Femur (tissue), 1 donor: ENCODE measurements at places on chromosomes 16 and 17.

GRCh38 chr17:60134396-60135150, 15.2 kb upstream of the CA4 start:
- DNase-seq, result peak; percentile 1

DNA sequence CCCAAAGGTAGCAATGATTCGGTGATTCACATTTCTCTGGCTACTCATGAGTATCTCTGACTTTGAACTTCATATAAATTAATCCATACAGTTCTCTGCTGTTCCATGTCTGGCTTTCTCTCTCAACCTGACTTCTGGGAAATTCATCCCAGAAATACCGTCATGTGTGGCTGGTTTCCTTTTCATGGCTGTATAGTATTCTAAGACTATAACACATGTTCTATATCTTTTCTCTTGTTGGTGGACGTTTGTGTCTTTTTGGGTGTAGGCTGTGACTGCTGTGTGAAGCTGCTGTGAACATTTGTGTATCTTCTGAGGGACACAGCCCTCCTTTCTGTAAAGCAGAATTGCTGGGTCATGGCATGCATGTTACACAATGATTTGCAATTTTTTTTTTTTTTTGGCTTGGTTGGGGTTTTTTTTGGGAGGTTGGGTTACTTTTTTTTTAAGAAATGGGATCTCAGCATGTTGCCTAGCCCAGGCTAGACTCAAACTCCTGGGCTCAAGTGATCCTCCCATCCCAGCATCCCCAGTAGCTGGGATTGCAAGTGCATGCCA, 6.3 kb downstream of the TTYH2 start:
- DNase-seq, result no peak

DNA sequence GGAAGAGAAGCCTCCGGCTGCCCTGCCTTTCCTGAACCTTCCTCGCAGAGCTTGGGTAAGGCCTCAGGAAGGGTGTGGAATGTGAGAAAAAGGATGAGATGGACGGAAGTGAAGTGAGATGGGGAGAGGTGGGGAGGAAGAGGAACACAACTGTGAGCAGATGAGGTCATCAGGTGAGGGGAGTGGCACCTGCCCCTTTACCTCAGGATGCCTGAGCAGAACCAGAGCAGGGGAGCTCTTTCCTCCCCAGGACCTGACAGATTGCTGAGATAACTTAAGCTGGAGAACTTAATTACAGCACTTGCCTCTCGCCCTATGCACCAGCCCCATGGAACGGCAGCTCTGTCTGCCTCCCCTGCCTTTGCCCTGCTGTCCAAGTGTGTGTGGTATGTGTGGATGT, 29.8 kb downstream of the TMEM132E start:
- DNase-seq, result no peak

GRCh38 chr16:61763991-61764390, 272.2 kb downstream of the CDH8 start:
- no peak for DNase-seq

GRCh38 chr16:50901062-50901461, 159.2 kb downstream of the CYLD start:
- DNase-seq, result no peak

- DNase-seq, result no peak
These were observed 159 bp downstream of the USP36 start for GRCh38 chr17:78840530-78840779.

DNA sequence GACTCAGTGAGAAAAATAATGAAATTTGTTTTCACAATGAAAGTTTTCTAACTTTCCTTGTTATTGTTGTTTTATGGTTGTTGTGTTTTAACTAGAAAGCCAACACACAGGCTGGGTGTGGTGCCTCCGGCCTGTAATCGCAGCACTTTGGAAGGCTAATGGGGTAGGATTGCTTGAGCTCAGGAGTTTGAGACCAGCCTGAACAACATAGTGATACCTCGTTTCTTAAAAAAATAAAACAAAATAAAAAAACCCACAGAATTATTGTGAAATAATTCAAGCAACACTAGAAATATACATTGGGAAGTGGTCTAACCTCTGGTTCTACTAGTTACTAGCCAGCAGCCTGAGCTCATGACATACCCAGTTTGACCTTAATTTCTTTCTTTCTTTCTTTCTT, 630 bp downstream of the MILR1 start:
- no peak for DNase-seq

GRCh38 chr17:67974185-67974584, 22.1 kb downstream of the C17orf58 start:
- DNase-seq, result no peak

- peak; percentile 57 for DNase-seq
These were observed 11.5 kb upstream of the FOXF1 start for GRCh38 chr16:86498671-86499439.

GRCh38 chr16:14337303-14338191, 266.4 kb downstream of the MRTFB start:
- DNase-seq, result peak; percentile 43

DNA sequence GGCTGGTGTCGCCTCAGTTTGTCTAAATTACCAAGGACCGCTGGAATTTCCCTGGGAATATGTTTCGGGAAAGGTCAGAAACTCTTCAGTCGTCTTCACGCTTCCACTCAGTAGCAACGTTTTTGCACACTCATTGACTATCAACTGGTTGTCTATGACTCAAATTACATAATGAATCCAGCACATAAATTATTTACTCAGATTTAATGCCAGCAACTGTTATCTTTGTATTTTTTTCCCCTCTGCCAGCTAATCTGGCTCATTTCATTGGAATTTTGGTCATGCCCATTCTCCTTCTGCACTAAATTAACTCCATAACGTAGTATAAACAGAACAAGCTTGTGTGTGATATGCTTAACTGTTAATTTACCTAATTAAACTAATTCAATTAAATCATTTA, 372.7 kb upstream of the ZFHX3 start:
- no peak for DNase-seq

DNA sequence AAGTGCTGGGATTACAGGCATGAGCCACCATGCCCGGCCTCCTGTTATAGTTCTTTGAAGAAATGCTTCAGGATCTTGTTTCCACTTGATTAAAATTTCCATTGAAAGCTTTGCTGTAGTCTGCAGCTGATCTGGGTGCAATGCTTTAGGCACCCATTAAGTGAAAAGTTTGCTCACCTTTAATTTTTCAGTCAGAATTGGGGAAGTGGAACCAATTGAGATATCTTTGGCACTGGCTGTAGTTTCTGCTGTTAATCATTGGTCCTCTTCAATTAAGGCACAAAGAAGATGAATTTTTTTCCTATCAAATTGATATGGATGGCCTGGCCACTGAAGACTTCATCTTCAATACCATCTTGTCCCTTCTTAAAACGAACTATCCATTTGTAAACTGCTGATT, 336.1 kb upstream of the TBX2 start:
- no peak for DNase-seq

GRCh38 chr16:86707171-86707570, 128.8 kb downstream of the FOXL1 start:
- DNase-seq, result no peak

- DNase-seq, result peak; percentile 56
These were observed 1.1 kb upstream of the TPPP3 start for GRCh38 chr16:67394155-67395104.

- DNase-seq, result no peak
These were observed 20.3 kb downstream of the GGA3 start for GRCh38 chr17:75241143-75241430.

GRCh38 chr16:2056681-2057407, 9.1 kb downstream of the TSC2 start:
- no peak for DNase-seq

- no peak for DNase-seq
These were observed 44.3 kb downstream of the RGS9 start for GRCh38 chr17:65181237-65182061.

DNA sequence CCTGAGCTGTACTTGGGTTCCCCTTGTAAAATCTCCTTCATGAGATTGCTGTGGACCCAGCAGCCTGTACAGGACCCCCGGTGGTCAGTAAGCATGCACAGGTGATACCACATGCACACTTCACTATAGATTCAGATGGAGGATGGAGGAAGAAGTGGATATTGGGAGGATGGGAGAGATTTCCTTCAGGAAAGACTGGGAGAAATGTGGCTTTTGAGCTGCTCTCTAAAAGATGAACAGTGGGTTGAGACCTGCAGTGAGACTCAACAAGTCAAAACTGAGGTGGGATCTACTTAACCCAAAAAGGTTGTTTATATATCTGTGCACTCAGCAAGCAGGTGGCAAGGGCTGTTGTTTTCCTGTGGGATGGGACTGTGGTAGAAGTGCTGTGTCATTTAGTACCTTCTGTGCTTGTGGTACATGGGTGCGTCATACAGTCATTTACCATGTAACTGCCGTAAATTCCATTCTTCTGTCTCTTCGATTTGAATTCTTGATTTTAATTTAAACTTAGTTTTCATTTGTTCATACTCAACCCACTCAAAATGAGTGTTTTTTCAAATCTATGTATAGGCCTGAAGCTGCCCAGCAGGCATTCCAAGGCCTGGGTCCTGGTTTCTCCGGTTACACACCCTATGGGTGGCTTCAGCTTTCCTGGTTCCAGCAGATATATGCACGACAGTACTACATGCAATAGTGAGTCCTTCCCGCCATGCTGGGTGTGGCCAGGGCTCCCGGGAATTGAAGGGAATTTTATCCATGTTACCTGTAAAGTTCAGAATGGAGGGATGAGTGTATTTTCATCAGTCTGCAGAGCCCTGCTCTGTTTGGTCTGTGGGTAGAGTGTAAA, 6.9 kb downstream of the HERPUD1 start:
- no peak for DNase-seq

DNA sequence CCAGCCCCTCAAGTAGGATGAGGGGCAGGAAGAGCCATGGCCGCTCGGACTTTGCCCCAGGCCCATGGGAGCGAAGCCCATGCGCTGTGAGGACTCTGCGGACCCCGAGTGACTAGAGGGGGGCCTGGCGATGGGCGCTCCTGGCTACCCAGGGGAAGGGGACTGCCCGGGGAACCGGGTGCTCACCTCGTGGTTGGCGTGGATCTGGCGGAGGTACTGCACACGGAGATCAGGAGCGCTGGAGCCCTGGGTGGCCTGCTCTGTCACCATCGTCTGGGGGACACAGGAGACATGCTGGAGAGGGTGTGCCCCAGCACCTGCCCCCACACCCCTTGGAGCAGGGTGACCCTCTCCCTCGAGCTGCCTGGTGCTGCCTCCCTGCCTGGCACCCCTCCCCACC, 11.0 kb downstream of the FAAP100 start:
- peak; percentile 20 for DNase-seq

DNA sequence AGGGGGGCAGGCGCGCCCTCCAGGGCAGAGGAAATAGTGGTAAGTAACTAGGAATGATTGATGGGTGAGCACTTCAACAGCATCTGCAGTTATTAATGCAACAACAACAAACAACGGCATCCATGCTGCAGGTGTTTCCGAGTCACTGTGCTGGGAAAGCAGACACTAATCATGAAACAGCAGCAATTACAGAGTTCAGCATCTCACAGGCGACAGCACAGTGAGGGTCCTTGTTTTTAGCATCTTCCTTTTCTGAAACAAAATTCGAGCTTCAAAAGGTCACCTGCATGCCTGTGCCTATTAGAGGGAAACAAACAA, 191.9 kb downstream of the SLC39A11 start:
- no peak for DNase-seq

GRCh38 chr16:86052115-86052670, 153.2 kb downstream of the IRF8 start:
- no peak for DNase-seq

- no peak for DNase-seq
These were observed 232.4 kb downstream of the CBLN1 start for GRCh38 chr16:49049191-49049590.

DNA sequence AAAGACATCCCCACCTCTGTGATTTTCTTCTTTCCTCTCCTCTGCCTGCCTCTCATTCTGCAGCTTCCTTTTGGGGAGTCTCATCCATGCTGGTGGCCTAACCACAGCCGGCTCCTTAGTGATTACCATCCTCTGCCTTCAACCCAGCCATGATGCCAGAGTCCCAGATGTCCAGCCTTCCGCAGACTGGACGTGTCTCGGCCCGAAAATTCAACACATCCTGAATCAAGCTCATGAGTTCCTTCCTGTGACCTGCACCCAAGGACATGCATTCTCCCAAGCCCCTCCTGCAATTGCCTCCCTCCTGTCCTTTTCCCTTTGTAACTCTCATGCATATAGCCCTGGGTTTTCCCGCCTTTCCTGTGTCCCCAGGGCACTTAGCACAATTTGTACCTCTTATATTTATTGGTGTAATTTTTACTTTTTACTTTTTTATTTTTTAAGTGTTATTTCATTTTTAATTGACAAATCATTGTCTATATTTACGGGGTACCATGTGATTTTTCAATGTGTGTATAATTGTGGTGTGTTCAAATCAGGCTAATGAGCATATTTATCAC, 1.2 kb upstream of the SLC13A5 start:
- DNase-seq, result no peak

DNA sequence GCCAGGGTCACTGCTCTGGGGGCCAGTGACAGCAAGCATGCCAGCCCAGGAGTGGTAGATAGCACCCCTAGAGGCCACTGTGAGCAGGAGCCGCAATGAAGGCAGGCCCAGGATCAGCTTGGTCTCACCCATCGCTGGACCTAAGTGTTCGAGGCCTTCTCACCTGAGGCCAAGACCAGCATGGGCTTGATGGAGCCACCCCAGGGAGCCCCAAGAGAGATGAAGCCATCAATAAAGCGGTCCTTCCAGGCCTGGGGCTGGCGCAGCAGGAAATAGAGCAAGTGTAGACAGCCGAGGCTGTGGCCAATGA, 1.8 kb downstream of the LCAT start:
- no peak for DNase-seq
